Stimulated activated effector memory CD8-positive, alpha-beta T cell treated with anti-CD3 and anti-CD28 coated beads, Interleukin-12 subunit alpha, Interleukin-12 subunit beta, amount 100 ng/mL, for 72 hours (primary cell): ENCODE measurements at places on chromosomes 3 and 15.
A peak's percentile ranks its signal among the peaks of the same experiment; 100 is the strongest.

DNA sequence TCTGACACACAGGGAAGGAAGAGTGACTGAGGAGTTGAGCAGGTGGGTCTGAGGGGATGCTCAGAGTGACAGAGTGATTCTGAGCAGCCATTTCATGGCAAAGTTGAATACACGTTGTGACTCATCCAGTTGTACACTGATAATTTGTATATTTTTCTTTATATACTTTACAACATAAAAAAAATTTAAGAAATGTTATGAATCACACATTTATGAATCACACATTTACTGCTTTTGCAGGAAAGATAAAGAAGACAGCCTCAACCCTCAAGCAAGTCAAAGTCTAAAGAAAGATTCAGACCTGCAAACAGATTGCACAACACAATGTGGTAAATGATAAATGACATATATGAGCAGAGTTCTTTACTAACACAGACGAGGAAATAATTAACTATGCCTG, 21.0 kb upstream of the CHMP2B start:
- DNase-seq: no peak

GRCh38 chr3:14391033-14391432, 11.4 kb upstream of the SLC6A6 start:
- no peak for DNase-seq

DNA sequence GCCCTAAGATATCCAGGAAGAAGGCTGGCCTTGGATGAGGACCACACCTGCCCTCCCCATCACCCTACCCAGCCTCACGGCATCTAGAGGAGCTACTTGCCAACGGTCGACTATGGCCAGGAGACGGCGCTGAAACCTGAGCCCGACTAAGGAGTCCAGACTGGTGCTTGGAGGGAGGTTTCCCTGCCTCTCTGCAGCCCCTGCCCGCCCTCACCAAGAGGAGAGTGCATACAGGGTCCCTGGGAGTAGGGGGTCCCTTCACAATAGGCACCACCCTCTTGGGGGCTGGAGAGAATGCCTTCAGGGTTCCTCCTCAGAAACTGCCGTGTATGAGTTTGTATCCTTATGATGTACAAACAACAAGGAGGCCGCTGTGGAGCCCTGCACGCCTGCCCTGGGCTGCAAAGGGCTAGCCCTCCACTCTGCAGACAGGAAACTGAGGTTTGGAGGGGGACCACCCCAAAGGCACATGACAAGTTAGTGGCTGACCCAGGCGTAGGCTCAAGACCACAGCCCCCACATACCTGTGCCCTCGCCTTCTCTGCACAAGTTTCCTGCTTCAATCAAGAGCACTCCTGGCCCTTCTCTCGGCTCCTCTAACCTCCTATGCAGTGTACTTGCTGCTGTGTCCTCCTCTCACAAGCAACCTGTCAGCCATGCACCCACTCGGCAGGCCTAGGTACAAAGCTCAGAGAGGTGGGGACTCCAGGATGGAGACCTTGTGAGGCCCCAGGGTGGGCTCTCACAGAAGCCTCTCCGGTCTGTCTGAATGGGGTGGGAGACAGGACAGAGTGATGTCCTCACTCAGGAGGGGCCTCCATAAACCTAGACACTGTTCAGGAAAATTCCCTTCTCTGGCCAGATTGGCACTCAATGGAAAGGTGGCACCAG, 7.4 kb downstream of the KLF15 start:
- DNase-seq: no peak

- no peak for DNase-seq
These were observed 360.2 kb downstream of the ZNF385D start for GRCh38 chr3:21390856-21391255.

DNA sequence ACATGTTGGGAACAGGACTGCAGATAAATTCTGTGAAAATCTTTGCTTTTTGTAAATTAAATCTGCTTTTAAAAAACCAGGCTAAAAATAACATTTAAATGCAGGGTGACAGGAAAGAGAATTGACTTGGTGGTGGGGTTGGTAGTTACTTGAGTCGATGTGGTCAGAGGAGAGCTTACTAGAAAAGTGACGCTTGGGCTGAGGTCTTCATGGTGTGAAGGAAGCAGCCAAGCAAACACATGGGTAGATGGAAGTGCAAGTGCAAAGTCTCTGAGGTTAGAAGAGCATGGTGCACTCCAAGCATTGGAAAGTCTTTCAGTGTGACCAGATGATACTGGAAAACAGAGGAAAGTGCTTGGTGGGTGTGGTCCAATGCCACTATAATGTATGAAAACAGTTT, 86.4 kb upstream of the THBS1 start:
- DNase-seq: no peak

DNA sequence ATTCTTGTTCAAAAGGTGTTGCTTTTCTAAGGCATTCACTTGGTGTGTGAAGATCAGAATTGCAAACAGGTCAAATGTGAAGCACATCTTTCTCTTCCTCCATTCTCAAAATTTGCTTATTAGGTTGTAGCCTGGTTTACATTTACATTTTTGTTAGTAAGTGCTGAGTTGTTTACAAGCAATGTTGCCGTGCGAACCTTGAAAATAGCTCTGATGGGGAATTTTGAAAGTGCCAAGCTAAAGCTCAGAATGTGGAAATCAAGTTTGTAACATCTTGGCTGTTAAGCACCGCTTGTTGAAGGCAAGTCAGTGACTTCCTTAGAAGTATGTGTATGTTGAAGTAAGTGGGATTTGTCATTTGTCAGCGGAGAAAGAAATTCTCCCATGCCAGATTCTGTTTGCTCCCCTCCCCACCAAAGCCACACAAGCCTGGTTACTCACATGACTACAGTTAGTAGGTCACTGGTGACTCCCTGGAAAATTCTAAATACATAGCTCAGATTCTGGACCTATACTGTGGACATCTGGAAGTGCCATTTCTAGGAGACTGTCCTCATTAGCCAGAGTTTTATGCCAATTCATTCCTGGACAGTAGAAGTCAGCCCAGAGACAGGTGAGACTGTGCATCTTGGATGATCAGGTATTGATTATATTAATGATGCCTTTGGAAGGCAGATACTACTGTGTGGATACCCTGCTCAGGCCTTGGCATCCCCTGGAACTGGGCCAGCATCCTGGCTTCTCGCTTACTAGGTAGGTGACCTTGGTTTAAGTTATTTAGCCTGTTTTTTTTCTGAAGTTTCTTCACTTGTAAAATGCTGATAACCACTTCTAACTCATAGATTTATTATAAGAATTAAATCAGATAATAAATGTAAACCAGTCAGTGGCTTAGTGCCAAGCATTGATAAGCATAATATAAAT, 390.6 kb upstream of the SEMA6D start:
- DNase-seq: no peak

DNA sequence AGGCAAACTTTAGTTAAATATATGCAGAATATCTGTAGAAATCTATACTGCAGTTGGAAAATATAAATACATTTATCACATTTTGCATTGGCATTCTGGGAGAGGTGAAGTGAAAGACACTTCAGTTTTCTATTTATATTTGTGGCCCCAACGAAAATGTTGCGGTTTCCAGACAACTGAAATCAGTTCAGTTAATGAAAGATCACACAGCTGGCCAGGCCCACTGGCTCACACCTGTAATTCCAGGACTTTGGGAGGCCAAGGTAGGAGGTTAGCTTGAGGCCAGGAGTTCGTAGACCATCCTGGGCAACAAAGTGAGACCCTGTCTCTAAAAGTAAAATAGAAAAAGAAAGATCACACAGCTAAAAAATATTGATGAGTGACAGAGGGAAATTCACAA, 11.9 kb upstream of the CLASP2 start:
- no peak for DNase-seq

GRCh38 chr15:43190178-43190577, 5.0 kb downstream of the CCNDBP1 start:
- no peak for DNase-seq

- DNase-seq: no peak
These were observed 87.5 kb downstream of the ADAMTS17 start for GRCh38 chr15:100254285-100254684.

- peak; percentile 15 for DNase-seq
These were observed 37.2 kb upstream of the ANPEP start for GRCh38 chr15:89851673-89852341.

- no peak for DNase-seq
These were observed 29.3 kb downstream of the BTD start for GRCh38 chr3:15630646-15631350.

DNA sequence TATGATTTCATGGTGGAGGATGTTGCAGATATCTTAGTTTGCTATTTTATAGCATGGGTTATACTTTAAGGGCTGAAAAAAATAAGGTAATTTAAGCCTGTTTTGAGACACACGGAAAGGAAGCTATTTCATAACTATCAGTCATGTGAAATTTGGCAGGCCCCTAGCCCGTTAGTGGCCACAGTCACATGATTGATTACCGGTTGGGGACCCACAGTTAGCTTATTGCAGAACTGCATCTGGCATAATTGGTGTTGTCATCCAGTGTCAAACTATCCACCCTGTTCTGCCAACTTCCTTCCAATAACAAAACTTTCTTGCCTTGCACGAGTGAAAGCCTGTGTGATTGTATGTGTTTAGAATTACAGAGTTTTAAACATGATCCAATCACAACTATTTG, 35.2 kb downstream of the FNDC3B start:
- no peak for DNase-seq

DNA sequence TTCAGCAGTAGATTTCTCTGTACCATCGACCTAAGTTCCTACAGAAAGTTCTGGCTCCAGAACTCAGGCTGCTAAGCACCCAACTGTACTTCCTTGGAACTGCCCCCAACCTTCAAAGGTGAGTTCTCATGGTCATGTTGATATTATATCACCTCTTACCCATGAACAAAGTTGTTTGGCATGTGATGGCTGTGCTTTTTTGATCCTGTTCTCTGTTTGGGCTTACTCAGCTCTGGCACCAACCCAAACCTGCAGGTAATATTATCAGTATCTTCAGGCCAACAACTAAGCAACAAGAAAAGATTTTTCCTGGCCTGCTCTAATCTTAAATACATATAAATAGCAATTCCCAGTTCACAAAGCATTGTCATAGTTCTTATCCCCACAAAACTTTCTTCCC, 318.7 kb upstream of the LMCD1 start:
- no peak for DNase-seq
